ENCODE measurements at places on chromosomes 13 and 19.

DNA sequence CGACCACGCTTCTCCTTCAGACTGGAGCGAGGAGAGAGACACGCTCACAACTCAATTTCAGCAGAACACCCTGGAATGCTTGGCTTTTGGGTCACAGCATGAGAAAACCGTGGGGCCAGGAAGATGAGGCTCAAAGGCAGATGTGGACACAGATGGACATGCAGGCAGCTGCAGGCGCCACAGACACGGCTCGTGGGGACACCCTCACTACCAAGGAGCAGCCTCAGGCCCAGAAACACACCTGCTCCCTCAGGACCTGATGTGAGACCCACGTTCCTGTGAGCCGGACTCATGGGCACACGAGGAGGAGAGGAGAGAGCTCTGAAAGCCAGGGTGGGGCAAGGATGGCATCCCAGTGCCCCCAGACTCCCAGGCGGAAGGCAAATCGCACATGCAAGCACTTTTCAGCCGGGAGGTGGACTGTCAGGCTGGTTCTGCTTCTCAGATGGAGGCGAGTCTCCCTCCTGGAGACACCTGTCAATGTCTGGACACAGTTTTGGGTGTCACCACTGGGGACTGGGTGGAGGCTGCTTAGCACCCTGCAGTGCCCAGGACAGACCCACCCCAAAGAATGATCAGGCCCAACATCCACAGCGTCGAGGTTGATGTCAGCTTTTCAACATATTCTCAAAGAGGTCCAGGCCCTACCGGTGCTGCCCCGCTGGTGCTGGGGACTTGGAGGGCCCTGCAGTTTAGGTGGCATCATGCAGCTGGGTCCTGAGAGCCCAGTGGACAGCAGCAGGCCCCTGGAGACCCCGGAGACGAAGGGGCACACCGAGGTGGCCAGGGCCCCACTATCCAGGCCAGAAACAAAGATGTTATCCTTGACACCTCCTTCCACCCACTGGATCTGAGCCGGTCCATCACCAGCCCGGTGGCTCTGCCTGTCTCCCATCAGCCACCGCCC, 2.3 kb downstream of the ABHD17A start:
- no peak for DNase-seq

- no peak for DNase-seq
Measured at GRCh38 chr19:38425810-38426466, at the start of gene RASGRP4. RASGRP4 (minus strand) TSS chr19:38426219; CDS start chr19:38426091, 128 bp downstream.

- DNase-seq, result peak; percentile 36
Measured at GRCh38 chr13:44068737-44069136, 189.0 kb downstream of the LACC1 start.

DNA sequence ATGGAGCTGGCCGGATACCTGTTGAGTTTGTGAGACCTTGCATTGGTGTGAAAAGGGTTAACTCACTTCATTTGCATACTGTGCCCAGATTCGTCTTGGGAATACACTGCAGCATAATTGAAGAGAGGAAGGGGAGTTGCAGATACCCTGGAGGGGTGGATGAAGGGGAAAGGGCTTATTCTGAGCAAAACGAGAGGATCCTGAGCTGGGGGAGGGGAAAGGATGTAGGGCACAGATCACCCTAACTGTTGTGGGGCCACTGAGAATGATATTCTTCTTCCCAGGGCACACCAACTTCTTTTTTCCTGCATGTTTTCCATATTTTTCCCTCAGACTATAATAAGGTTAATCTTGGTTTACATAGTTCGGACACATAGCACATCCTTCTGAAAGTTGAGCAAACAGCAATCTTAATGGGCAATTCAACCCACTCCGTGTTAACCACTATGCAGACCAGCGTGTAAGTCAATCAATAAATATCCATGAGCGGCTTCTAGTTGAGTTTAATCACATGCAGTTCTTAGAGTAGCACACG, 11.7 kb upstream of the PTPRS start:
- DNase-seq, result no peak

- no peak for DNase-seq
Measured at GRCh38 chr13:106597749-106598395, 29.9 kb upstream of the ARGLU1 start.

GRCh38 chr13:99408703-99409000, 92.6 kb upstream of the TM9SF2 start:
- no peak for DNase-seq

GRCh38 chr13:66113882-66114526, 1116.1 kb downstream of the PCDH9 start:
- peak; percentile 73 for DNase-seq
